CD8-positive, alpha-beta memory T cell (primary cell): ENCODE measurements at places on chromosomes 12 and 14. TPM values are rescaled to one million over a fixed set of nuclear protein-coding genes. Genes with fewer than 3 reads are reported as not detected.

DNA sequence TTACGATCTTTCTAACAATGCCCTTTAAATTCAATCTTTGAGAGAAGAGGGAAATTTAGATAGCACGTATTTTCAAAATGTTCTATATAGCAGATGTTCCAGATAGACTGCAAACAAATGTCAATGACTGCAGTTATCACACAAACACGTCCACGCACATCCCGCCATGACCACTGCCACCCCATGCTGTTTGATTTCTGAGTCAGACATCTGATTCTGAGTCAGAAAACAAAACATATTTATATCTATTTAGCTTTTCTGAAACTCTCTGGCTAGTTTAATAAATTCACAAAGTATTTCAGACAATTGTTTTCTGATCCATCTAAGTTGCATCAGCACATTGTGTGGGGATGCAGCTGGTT, 105.9 kb upstream of the BCAT1 start:
- no peaks in the 10 kb centered on the region for H3K27me3 ChIP-seq
- H3K36me3 ChIP-seq = no peaks in the 10 kb centered on the region
- peak; percentile 23 for DNase-seq
- peak overlapping the region; percentile 33 for H3K27ac ChIP-seq
- H3K4me1 ChIP-seq = peaks cover 54% of the 10 kb centered on the region

- no peak overlapping the region for H3K4me3 ChIP-seq
- no peaks in the 10 kb centered on the region for H3K4me1 ChIP-seq
- no peaks in the 10 kb centered on the region for H3K36me3 ChIP-seq
- no peak for DNase-seq
- no peak overlapping the region for H3K27ac ChIP-seq
- no peaks in the 10 kb centered on the region for H3K27me3 ChIP-seq
Observed at GRCh38 chr14:65421201-65421981, 8.9 kb downstream of the FUT8 start.

- no peaks in the 10 kb centered on the region for H3K27me3 ChIP-seq
- H3K4me1 ChIP-seq = no peaks in the 10 kb centered on the region
- H3K27ac ChIP-seq = no peak overlapping the region
- no peak for DNase-seq
- no peaks in the 10 kb centered on the region for H3K36me3 ChIP-seq
Observed at GRCh38 chr12:107145397-107145796, 52.0 kb upstream of the CRY1 start.

GRCh38 chr12:131923260-131923659, 5.8 kb upstream of the PUS1 start:
- no peaks in the 10 kb centered on the region for H3K36me3 ChIP-seq
- no peak for DNase-seq

The TMEM121 gene
- 14.2 TPM for total RNA-seq
